ENCODE measurements at places on chromosomes 5 and 9.

DNA sequence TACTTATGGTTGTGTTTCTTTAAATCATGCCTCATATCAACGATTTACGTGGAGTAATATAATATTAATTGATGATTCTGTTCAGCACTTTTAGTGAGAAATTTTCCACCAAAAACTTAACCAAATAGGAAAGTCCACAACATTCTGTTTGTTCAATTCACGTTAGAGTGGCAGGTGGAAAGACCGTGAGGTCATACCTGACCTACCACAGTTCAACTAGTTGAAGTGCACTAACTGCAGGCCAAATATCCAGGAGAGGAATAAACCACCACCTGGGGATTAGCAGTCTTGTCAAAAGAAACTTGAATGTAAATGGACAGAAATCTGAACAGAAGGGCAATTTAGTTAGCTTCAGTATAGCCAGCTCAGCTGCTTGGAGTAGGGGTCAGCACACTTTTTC is 577.7 kb downstream of the KIF4B start:
- DNase-seq: no peak

- no peak for DNase-seq
These were observed 48.7 kb downstream of the TIMD4 start for GRCh38 chr5:156914371-156914737.

DNA sequence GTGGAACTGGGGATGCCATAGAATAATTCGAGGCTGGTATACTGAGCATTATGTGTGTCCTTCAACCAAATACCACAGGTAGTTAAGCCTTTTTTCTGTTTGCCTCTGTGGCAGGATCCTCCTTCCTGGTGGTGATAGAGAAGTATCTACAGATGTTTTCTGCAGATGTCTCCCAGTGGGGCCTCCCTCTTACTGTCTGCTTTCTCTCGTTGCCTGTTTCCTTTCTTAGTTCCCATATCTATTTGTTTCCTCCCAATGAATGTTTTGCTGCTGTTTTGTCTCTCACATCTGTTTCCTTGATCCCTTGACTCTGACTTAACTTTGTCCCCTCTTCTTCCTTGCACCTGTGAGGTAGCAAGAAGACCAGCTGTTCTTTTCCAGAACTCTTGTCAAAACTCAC is 130.9 kb upstream of the NUDT12 start:
- no peak for DNase-seq

- no peak for DNase-seq
These were observed 261.5 kb upstream of the PCSK5 start for GRCh38 chr9:75628952-75629351.

DNA sequence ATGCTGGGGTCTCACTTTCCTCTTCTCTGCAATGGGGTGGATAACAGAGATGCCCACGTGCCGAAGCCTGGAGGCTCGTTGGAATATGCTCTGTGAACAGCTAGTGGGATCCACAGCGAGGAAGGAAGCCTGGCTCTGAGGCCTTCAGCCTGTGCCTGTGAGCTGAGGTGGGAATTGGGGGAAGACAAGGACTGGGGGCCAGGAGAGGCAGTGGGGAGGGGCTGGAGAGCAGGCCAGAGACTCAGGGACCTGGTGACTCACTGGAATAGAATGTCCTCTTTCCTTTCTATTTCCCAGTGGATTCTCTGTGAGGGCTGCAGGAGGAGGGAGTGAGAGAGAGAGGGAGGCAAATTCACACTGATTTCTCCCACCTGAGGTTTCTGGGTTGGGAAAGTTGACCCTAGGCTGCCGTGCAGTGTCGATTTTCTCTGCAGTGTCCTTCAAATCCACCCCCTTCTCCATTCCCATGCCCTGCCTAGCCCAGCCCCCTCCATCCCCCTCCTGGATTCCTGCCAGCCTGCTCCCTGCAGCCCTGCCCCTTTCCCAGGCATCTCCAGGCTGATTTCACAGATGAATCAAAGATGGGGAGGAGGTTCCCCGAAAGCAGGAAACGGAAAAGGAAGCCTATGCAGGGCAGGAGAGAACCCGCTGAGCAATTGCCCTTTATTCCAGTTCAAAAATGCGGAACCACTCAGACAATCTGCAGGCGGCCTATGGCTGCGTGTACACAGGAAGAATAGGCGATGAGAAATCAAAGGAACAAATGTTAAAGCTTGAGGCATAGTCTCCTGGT is 1.4 kb upstream of the SPAAR start:
- peak; percentile 97 for DNase-seq

- no peak for DNase-seq
These were observed 3.1 kb downstream of the GFRA3 start for GRCh38 chr5:138271281-138271680.

DNA sequence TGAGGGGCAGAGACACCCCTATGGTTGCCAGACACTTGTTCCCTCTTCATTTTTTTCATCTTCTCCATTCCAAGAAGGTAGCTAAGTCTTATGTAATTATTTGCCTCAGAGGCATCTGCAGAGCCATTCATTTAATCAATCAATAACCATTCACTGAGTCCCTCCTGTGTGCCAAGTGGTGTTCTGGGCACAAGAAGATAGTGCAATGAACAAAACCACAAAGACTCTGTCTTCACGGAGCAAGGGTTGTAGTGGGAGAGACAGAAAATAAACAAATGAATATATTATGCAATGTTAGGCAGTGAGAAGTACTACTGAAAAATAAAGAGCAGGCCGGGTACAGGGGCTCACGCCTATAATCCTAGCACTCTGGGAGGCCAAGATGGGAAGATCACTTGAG is 41.4 kb upstream of the CTNNA1 start:
- no peak for DNase-seq

DNA sequence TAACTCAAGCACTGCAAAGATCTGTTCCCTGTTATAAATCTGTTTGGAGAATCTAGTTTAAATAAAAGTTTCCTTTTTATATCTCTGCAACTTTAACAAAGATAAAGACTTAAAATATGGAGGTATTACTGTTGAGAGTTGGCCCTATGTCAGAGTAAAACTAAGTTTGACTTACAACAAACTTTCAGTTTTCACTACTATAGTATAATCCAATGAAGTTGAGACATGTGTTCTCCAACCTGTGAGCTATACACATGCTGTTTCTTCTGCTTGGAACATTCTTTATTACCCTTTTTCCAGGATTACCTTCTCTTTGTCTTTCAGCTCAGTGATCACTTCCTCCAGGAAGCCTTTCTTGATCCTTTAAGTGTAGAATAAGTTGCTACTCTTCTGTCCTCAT is 1109.3 kb downstream of the MAT2B start:
- DNase-seq: no peak

DNA sequence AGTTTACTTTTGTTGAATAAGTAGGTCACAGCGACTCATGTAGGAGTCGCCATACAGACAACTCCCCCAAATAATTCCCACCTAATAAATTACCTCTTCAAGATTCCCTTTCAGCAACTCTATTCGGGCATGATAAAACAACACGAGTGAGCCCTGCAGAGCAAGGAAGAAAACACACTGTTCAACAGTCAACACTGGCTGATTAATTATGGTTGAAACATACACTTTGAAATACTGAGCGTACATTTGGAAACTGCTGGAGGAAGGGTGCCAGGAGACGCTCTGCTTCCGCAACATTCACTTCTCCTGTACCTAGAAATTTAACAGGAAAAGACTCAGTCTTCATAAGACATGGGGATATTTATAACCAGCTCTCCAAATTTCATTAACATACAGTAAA is 117.5 kb downstream of the TTC39B start:
- no peak for DNase-seq

DNA sequence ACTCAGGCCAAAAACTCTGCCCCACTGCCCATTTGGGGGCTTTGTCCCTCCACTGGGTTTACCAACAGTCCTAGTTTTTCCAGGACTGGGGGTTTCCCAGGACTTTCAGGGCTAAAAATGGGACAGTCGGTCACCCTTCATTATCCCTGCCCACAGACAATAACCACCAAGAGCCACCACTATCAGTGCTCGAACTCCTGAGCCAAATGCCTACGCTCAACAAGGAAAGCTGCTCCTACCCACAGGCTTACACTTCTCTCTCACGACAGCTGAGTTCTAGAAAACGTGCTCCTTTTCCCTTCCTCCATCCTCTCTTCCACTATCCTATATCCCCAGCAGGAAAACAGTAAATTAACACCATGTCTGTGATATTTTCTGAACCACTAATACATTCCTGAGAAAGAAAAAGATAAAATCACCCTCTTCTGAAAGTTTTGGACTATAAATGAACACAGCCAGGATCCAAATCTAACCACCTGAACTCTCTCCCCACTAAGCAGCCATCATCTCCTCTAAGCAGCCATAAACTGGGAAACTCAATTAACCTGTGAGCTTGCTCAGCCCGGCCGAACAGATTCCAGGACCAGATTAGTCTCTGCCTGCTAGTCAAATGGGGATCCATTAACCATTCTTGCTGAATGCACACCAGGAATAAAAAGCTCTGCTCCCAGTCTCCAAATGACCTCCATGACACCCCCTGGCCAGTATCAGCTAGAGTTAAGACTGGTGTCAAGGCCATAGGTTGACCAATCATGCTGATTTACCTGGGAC is 41.8 kb downstream of the KLHL3 start:
- no peak for DNase-seq

DNA sequence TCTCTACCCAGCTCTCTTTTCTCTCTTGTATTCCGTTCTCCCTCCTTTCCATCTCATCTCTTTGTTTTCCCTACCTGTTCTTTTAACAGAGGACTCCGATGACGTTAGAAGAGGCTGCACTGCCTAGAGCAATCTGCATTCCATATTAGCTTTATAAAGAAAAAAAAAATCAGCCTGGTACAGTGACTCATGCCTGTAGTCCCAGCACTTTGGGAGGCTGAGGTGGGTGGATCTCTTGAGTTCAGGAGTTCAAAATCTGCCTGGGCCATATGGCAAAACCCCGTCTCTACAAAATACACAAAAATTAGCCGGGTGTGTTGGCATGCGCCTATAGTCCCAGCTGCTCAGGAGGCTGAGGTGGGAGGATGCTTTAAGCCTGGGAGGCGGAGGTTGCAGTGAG is 49.0 kb downstream of the DAPK1 start:
- no peak for DNase-seq

- peak; percentile 3 for DNase-seq
These were observed 27.7 kb downstream of the PPP3R2 start for GRCh38 chr9:101566904-101567724.

GRCh38 chr9:98365227-98365669 is 109.8 kb upstream of the TBC1D2 start:
- DNase-seq: peak; percentile 62

- no peak for DNase-seq
These were observed 6.9 kb upstream of the NR5A1 start for GRCh38 chr9:124514125-124514524.

DNA sequence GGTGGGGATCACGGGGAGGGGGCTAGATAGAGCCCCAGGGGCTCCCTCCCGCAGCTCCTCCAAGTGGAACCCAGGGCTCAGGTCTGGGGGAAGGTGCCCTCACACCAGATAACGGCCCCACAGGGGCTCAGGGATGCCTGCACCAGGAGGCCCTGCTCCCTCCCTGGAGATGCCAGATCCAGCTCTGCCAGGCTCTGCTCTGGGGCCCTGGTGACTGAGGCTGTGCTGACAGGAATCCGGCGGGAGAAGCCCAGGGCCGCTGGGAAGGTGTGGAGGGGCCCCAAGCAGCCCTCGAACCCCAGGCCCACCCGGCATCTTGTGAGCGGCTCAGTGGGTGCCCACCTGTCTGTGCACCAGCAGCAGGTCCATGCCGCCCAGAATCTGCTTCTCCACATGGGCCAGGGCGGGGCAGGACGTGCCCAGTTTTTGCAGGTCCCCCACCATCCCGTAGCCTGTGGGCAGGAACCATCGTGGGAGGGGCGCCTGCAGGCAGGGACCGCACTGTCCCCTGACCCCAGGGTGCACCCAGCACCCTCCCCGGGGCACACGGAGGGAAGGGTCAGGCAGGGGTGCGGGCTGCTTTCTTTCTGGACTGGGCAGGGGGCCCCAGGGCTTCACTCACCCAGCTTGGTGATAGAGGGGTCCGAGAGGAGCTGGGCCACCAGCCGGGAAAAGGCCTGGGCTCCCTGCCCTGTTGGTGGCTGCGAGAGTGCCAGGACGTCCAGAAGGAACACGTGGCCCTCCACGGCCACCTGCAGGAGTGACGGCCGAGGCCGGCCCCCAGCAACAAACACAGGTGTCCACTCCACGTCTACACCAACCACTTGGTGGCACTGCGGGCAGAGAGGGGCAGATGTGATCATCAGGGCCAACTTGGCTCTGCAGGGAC is 48.9 kb upstream of the NRARP start:
- DNase-seq: no peak

- DNase-seq: no peak
These were observed 60.1 kb upstream of the CLINT1 start for GRCh38 chr5:157918811-157919742.

DNA sequence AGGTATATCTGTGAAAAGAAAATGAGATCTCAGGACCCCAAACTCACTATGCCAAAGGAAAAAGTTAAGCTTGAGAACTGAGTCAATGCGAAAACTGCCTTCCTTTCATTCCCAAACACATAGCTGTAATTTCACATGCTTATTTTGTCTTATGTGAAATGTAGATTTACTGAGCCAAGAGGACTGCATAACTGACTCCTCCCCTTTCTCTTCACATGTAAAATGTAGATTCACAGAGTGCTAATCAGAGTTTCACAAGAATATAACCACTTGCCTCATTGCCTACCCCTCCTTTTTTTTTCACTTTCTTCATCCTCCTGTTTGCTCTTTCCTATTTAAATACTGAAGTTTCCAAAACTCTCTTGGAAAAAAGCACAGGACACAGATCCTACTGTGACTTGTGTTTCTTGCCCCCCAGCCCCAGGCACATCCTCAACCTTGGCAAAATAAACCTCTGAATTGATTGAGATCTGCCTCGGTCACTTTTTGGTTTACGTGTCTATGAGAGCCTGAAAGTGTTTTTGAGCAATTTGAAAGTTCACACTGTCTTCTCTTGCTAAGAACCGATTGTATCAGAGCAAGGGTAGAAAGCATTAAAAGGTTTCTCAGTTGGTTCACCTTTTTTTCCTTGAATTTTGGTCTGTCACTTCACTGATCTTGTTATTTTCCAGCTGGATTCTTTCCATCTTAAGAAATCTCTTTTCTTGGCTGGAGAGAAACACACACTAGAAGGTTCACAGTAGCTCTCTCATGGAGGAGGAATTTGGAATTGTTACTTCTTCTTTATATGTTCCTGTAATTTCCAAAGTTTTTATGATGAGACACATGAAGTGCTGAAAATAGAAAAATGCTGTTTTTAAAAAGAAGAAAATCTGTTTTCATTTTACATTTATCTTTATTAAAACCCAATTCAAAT is 44.8 kb upstream of the SNAPC3 start:
- DNase-seq: no peak

DNA sequence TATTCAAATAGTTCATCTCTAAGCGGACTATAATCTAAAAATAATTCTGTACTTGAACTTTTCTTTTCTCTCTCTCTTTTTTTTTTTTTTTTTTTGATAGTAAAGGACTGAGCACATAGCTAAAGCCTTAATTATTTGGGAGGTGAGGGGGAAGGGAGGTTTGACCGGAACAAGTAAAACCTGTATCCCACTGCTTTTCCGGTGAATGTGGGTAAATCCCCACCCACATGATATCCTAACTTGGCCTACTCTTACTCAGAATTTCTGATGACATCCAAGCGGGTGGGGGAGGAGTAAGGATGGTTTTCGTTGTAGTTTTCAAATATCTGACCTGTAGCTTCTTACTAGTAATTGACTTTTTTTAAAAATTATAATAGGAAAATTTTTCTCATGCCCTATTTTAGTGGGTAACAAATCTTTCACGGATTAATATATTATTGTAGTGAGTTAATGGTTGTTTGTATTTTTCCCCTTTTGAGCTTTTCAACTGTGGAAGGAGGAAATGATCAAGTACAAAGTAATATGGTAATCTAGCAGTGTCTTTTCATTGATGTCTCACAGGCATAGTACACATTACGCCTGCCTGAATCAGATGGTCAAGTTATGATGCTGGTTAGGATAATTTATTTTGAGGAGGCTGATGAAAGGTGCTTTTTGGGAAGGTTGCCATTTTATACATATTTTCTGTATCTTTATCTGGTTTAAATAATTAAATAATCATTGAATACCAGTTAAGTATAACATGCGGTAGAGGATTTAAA is 2.2 kb upstream of the ELL2 start:
- DNase-seq: no peak
